ENCODE measurements at places on chromosomes 4 and X.
A peak's percentile ranks its signal among the peaks of the same experiment; 100 is the strongest.

DNA sequence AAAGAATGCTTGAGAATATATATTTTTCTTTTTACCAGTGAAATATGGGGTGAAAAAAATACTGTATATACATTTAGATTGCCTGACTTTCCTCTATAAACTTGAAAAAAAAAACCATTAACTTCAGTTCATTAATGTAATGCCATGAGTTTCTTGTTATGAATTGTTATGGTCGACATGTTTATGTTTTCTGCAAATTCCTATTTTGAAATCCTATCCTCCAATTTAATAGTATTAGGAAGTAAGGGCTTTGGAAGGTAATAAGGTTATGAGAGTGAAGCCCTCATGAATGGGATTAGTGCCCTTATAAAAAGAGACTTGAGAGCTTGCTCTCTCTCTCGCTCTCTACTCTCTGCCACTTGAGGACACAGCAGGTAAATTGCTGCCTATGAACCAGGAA lies 211.4 kb downstream of the LDB2 start:
- DNase-seq: no peak

- no peak for DNase-seq
These were observed 41.5 kb downstream of the DTHD1 start for GRCh38 chr4:36322921-36323354.

DNA sequence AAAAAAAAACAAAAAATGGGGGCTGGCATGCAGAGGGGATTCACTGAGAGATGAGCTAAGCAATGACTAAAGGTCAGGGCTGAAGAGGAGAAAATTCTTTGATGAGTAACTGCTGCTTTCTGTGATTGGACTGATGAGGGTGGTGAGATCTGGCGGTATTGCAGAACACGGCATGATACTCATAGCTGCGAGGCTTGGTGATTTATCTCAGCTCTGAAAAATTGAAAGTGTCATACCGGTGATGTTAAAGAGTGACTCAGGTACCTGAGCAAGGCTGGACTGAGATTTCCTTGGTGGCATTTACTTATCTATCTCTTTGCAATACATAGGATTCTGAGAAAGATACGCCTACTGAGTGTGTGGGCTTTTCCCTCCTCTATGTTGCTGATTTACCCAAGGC lies 204.1 kb upstream of the DDX53 start:
- no peak for DNase-seq

DNA sequence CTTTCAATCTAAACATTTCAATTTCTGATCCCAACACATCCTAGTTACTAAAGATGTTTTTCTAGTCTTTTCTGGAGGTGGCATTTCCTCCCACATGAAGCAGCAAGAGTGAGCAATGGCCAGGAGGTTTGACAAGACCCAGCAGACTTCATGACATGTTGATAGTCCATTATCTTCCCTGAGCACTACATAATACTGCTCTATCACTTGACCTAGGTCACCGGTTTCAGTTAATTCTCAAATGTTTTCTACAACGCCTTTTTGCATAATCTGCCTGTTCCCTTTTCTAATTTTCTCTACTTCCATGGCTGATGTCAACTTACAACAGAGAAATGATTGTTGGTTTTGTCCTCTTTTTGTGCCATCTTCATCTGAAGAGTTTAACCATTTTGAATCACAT lies 62.0 kb upstream of the GPRIN3 start:
- DNase-seq: no peak

DNA sequence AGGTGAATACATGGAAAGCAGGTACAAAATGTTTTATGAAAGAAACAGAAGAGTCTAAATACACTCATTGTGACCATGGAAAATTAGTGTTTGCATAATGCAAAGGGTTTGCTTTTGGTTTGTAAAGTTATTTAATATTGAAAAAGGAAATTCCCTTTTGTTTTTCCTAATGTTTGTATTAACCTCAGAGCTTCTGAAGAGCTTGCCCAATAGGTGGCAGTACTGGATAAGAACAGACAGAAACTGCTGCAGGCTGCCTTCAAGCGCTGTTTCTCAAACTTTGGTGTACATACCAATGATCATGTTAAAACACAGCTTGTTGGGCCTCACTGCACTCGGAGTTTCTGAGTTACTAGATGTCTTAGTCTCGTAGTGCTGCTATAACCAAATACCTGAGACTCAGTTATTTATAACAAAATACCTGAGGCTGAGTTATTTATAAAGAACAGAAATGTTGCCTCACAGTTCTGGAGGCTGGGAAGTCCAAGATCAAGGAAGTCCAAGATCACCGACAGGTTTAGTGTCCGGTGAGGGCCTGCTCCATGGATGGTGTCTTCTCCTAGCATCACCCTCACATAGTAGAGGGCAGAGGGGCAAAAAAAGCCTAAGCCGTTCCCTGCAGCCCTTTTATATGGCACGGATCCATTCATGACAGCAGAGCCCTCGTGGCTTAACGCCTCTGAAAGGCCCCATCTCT lies 54.2 kb downstream of the SUPT20HL2 start:
- peak; percentile 55 for DNase-seq

DNA sequence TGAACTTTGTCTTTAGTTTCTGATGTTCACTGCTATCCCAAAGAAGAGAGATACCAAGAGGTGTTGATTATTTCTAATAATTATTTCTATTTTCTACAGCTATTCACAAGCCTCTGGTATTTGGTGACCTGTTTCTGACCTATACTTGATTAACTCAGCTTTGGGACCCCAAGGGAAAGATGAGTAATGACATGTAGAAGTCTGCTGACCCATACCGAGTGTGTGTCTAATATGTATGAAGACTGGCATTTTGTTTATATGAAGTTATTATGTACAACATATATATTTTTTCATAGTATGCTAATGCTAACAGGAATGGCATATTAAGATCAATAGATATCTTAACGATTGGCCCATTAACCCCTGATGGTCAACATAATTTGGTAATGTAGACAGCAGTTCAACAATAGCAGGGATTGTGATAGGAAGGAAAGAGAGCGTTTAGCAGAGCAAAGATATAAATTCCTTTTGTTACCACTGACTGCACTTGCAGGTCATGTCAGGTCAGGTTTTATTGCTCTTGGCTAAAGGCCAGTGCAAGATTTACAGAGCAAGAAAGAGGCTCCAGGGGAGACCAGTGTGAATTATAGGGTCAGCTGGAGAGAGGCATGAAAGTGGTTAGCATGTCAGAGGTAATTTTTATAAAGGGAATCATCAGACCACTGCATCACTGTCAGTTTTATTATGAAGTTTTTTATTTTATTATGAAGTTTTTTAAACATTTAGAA lies 94.7 kb upstream of the DIPK2B start:
- no peak for DNase-seq

DNA sequence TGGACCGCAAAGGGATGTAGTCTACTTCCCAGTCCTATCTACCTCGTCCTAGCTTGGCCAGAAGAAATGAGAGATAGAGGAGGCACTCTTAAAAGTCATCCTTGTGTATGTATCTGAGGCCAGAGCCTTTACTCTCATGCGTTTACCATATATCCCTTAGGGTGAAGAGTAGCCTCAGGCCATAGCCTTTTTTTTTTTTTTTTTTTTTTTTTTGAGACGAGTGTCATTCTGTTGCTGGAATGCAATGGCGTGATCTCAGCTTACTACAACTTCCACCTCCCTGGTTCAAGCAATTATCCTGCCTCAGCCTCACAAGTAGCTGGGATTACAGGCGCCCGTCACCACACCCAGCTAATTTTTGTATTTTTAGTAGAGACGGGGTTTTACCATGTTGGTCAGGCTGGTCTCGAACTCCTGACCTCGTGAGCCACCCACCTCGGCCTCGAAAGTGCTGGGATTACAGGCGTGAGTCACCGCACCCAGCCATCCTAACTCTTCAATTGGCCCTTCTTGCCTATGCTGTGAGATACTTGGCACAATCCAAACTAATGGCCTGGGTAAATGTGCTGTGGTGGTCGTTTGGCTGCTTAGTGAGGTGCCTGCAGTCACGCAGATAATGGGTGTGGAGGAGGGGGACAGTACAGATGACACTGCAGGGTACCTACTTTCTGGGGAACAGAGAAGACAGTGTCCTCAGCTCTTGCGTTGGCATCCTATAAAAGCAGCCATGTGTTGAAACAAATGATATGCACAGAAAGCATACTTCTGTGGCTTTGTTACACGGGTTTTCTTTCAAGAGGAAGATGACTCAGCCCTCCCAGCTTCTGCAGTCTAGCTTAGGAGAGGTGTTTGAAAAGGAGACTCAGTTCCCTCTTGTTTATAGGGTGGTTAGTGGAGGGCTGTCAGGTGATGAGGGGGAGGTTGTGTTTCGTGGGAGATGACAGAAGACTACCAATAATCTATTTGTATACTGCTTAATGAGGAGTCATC lies 10.4 kb upstream of the DGAT2L6 start:
- no peak for DNase-seq

DNA sequence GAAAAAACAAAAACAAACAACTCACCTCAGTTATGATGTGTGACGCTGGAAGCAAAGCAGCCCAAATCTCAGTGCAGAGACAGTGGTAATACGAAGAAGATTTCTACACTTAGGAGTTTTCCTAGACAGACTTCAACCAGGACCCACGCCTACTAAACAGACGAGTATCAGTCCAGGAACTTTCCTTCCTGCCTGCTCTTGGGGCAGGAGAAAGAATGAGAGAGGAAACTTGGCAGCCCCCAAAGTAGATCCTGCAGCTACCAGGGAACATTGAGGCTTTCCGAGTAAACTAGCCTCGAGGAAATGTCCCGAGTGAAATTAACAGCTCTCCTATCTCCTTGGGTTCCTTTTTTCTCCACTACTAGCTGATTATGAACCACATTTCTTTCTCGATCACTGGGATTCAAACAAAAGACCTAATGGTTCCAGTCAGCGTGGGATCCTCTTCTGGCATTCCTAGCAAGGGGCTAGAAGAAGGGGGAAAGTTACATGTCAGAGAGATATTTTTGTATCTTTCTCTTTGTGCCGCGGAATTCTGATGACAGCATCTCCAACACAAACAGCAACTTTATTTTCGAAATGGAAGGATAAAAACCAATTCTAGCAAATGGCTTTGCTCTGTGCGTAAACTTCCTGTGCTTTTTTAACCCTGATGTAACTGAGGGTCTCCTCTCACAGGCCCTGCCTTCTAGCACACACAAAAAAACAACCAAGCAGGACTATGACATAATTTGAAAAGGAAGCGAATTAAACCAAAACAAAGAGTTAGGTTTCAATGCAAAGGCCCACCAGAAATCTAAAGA lies 53.2 kb downstream of the PPM1K start:
- DNase-seq: no peak

DNA sequence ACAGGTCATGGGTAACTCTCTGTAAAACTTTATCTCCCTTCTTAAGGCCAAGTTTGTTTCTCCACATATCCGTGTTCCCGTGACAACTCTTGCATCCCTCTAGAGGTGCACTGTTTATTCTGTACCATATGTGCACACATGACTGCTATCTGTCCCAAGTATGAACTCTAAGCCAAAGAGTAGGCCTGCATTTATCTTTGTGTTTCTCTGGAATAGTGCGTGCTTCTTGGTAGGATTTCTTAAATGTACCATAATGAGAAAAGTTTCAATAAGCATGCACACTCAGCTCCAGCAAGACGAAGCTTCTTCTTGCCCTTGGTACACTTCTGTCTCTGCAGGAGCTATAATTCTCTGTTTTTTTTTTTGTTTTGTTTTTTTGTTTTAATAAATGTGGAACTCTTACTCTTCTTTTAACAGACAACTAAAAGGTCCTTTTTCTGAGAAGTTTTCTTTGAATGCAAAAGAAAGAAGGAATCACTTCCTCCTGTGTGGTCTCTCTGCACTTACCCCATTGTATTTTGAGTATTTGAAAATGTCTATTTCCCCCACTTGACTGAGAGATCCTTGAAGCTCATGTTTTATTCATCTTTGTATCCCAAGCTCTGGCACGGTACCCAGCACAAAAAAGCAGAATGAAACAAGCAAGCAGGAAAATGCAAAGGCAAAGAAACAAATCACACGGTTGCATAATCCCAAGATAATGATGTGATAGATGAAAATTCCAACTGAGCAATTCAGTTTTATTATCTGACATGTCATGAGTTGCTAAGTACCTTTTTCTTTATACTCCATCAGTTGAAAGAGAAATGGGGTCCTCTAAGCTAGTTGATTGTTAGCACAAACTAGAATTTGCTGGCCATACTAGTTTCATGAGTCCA lies 521.9 kb upstream of the BOD1L1 start:
- no peak for DNase-seq

DNA sequence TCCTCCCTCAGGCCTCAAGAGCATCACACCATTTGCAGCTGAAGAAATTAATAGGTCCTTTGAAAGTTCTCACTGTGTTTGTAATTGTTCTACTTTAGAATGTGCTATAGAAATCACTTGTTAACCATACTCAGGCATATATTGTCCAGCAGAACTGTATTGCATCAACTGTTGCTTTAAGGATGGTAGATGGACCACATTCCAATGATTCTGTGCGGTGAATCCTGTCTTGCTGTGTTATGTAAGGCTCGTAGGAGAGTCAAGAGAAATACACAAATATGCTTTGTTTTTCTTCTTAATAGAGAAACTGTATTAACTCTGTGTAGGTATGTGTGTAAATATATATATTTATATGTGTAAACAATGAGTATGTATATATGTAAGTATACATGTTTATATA lies 6.3 kb upstream of the ADGRA3 start:
- no peak for DNase-seq

GRCh38 chr4:125459531-125459930 lies 144.8 kb downstream of the FAT4 start:
- no peak for DNase-seq

- no peak for DNase-seq
These were observed 9.4 kb downstream of the UVSSA start for GRCh38 chr4:1356181-1356998.

DNA sequence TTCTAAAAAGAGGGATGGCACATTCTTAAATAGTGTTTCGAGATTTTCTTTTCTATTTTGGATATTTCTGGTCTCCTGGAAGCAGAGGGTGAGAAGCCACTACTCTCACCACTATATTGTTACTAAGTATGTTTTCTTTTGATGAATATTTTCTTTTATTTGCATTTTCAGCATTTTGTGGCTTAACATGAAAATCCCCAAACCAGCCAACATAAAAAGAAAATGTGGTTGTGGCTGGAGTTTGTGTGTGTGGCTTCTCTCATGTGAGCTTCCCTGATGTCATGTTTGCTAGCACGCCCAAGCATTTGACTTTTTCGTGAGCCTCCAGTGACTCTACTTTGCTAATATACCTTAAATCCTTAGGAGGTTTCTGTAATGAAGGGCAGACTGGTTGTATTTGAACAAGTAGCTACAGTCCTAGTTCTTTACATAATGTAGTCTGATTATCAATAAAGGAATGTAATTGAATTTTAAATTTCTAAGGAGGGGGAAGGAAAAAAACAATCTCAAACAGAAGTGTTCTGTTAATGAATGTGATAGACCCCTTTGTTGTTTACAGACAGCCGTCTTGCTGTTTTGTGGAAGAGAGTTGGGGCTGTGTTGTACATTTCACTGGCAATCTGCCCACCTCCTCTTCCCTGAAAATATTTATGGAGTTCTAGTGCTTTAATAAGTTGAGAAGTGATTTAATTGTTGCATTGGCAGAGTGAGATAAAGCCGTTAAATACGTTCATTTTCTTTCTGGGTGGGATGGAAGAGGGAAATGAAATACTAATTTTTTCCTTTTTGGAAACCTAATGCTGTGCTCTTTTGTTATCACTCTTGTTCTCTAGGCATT lies 114.6 kb downstream of the ARHGAP10 start:
- DNase-seq: no peak
